NK-92 treated with Interleukin-12 subunit alpha and Interleukin-12 subunit beta, amount 100 ng/mL, for 24 hours (cell line): ENCODE measurements at places on chromosomes 1 and 21.

GRCh38 chr1:9503001-9503675 is 36.1 kb upstream of the SLC25A33 start:
- DNase-seq, result no peak

DNA sequence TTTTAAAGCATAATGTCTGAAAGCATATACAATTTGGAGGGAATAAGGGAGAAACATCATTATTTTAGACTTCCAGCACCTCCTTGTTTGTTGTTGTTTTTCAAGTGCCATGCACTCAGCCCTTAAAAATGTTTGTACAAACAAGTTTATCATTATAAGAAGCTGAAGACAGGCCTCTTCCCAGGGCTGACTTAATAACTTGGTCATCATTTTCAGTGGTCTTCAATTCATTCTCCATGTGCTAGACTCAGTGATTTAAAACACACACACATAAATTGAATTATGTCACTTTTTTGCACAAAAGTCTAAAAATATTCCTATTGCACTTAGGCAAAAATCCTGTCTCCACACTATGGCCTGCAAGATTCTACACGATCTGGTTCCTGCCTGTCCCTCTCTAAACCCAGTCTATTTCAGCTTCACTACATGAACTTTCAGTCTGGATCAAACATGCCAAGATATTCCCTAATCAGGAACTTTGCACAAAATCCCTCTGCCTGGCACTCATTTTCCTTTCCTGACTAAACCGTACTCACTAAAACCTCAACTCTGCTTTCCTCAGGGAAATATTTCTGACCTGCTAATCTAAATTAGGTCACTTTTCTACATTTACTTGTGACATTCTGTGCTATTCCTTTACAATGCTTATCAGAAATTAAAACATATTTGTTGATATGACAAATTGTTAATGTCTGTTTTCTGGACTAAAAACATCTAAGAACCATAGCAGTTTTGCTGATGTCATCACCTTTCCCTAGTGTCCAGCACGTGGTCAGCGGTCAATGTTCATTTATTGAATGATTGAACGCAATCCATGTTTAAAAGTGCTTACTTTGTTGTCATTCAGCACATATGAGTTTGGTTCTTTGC is 14.8 kb upstream of the GBP5 start:
- DNase-seq, result no peak

- DNase-seq, result no peak
Measured at GRCh38 chr1:79353224-79353623, 346.7 kb upstream of the ADGRL4 start.

GRCh38 chr1:30379684-30380624 is 343.4 kb downstream of the MATN1 start:
- peak; percentile 11 for DNase-seq

GRCh38 chr1:18541046-18541795 is 60.5 kb downstream of the KLHDC7A start:
- no peak for DNase-seq

- no peak for DNase-seq
Measured at GRCh38 chr21:39003982-39004633, 179.1 kb downstream of the PSMG1 start.

- no peak for DNase-seq
Measured at GRCh38 chr1:170594066-170594626, 62.2 kb downstream of the GORAB start.

DNA sequence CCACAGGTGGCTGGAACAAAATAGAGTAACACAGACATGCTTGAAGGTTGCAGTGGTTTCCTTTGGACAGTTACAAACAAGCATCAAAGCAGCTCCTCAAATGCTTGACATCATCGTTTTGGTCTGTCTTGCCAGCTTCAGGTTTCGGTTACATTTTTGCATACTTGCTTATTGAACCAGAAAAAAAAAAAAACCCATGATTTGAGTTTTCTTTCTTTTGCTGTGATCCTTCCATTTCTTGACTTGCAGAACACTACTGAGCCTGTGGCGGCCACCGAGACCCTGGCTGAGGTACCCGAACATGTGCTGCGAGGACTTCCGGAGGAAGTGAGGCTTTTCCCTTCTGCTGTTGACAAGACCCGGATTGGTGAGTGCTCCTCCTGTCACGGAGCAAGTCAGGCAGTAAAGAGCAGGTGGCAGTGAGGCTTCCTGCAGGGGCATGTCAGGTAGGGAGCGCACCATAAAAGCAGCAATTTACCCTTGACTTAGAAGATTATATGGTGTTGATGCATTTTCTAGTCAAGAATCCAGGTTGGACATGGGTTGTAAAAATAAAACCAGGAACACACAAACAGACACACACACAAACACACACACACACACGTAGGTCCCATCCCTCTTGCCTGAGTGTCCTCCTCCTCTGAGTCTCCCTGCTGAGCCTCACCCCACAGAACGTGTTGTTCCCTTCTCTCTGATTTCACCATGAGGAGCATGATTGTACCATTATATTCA is 30.9 kb downstream of the PRDM2 start:
- DNase-seq, result peak; percentile 74

DNA sequence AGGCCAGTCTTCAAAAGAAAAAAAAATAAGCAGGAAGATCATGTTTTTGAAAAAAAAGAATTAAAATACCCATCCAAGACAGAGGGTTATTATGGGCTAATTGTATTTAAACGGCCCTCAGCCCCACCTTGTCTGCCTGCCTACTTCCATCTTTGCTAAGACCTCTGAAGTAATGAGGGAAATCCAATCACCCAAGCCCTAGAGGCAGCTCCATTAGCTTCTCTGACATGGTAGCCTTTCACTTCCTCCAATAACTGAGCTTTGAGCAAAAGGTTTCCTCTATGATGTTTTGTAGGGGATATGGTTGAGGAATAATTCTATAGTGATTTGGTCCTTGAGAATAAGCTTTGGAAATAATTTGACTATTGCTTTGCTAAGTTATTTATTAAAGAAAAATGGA is 178.2 kb upstream of the SGIP1 start:
- no peak for DNase-seq

DNA sequence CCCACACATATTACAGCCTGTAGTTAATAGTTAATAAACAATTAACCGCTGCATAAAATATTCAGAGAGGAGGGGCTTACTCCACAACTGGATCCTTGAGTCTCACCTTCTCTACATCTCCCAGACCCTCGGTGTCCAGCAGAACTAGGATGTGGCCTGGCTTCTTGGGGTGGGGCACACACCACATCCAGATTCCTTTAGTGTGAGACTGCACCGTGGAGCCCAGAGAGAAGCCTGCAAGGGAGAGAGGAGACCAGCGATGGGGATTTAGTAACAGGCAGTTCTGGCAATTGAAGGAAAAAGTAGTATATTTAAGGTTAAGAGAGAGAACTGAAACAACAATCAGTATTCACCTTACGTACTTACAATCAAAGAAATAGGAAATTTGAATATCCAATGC is 4.9 kb downstream of the GBP1 start:
- DNase-seq, result no peak

GRCh38 chr1:46039571-46040052 is 92.8 kb downstream of the PIK3R3 start:
- no peak for DNase-seq
